ENCODE measurements at places on chromosomes 12 and 14.
A peak's percentile ranks its signal among the peaks of the same experiment; 100 is the strongest.

DNA sequence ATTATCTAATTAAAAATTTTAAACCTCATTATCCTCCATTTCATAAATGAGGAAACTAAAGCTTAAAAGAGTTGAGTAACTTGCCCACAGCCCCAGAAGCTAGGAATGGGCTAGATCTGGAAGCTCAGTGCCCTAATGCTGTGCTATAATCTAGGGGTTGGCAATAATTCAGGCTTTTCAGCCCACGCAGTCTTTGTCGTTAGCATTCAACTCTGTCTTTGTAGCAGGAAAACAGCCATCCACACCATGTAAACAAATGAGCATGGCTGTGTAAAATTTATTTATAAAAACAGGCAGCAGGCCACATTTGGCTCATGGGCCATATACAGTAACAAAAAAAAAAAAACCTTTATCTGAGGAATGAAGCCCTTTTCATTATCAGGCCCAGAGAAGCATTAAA, 92.4 kb upstream of the OVCH1 start:
- no peak for DNase-seq

- DNase-seq, result no peak
Observed at GRCh38 chr12:50107416-50108268, 3.8 kb downstream of the GPD1 start.

DNA sequence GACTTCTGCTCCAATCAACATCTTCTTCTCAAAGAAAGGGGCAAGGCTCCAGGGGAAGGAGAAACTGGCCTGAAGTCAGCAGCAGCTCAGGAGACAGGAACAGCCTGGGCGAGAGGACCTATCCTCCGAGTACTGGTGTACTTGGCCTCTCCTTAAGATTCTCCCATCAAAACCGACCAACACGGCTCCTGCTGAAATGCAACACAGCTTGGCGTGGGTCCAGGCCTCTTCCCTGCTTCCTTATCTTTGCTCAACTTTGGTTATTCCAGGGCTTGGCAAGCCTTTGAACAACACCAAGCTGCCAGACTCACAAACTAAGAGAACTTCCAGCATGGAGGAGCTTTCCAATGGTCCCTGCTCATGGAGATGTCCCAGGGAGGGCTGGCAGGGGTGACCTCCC, 377.4 kb downstream of the BCL11B start:
- DNase-seq, result no peak

DNA sequence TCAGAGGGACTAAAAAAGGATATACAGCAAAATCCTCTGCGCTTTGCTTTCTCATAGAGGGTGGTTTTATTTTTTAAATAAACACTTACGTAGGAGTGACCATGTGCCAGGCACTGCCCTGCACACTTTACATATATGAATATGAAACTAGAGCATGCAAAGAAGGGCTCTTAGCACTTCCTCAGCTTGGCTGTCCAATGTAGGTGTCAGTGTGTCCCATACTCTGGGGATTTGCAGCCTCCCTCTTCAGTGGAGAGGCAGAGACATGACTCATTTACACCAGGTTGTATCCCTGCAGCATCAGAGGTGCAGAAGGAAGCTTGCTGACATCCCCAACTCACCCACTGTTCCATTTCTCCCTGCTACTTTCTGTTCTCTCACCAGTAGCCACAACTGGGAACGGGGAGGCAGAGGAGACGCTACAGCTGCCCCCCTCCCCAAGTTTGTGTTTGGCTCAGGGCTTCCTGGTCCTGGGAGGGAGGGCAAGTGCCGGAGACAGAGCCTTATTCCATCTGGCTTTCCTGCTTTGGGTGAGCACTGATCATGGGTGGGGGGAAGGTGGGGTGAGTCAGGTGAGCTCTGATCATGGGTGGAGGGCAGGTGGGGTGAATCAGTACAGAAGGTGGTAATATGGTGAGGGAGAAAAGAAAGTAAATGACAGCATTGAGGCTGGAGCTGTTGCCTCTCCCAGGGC, 4.9 kb upstream of the KRT5 start:
- peak; percentile 6 for DNase-seq

DNA sequence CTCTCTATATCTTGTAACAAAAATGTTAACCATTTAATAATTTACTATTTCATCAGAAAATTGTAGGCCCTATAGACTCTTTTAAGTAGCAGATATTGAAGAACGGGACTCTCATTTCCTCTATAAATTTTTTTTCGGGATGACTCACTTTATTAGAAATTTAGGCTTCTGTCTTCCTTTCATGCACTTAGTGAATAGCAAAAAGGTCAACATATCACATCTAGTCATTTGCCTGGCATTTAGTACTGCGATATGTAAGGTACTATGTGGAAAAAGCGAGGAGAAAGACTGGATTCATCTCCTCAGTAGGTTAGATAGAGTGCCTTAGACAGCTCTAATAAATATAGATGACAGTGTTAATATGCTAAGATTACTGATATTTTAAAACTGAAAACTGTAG, 166.3 kb upstream of the PTPRQ start:
- DNase-seq, result no peak

GRCh38 chr14:30054201-30054600, 126.6 kb upstream of the PRKD1 start:
- no peak for DNase-seq

- DNase-seq, result no peak
Observed at GRCh38 chr14:75101491-75101890, 25.4 kb downstream of the NEK9 start.

GRCh38 chr12:19373586-19373985, 65.7 kb upstream of the AEBP2 start:
- DNase-seq, result no peak

DNA sequence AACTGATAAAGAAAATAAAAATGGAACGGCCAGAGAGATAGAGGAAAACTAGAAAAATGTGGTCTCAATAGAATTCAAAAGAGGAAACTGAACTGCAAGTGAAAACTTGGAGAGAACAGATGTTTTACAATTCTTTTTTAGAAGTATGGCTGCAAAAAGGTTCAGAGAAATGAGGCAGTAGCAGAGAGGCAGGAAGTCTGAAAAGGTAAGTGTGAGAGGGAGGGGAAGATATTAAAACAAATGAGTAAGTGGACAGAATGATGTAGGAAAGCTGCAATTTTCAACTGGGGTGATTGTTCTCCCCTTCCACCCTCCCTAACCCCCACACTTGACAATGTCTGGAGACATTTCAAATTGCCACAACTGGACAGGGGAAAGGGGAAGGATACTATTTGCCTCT, 12.9 kb downstream of the BTBD7 start:
- no peak for DNase-seq

- no peak for DNase-seq
Observed at GRCh38 chr14:67982711-67983608, 163.4 kb downstream of the RAD51B start.

- no peak for DNase-seq
Observed at GRCh38 chr12:113235976-113236375, 14.7 kb downstream of the TPCN1 start.

DNA sequence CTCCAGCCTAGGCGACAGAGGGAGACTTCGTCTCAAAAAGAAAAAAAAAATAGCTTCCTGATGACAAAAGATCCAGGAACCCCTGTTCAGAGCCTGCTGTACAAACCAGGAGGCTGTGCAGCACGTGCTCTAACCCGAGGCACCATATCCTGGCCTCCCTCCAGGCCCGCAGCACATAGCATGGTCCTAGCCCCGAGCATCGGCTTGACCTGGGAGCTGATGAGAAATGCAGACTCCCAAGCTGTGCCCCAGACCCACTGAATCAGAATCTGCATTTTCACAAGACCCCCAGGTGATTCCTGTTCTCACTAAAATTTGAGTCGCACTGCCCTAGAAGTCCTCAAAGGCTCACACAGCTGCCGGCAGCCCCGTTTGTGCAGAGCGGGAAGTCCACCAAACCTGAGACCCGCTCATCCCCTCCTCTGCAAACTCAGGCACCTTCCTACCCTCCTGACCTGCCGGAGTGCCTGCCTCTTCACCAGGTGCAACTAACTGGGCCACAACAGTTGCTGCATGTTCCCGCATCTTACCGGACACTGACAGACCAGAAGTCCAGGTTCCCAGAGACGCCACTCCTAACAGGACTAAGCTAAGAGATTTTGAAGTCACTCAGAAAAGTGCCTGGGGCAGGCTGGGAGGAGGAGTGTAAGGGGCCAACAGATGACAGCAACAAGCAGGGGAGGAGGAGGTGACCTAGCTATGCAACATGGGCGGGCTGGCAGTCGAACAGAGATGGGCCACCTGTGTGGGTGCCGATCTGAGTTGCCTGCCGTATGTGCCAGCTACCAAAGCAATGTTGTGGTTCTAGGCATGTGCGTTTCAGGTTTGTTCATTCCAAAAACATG, 24.0 kb upstream of the RIN3 start:
- no peak for DNase-seq

DNA sequence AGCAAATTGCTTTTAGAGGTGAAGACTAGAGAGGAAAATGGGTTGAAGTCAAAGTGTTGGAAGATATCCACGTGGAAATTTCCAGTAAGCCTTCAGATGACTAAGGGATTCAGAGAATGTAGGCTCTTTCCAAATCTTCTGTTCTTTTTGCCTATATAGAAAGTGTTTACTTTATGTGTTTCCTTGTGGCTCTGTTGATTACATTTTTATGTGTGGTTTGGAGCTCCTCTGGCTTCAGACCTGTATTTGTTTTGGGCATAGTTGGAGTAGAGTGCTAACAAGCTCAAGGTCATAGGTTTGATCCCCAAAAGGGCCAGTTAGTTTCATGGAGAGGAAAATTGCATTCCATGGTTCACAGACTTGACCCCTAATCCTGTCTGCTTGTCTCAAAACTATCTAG, 91.9 kb downstream of the IGF1 start:
- DNase-seq, result no peak

DNA sequence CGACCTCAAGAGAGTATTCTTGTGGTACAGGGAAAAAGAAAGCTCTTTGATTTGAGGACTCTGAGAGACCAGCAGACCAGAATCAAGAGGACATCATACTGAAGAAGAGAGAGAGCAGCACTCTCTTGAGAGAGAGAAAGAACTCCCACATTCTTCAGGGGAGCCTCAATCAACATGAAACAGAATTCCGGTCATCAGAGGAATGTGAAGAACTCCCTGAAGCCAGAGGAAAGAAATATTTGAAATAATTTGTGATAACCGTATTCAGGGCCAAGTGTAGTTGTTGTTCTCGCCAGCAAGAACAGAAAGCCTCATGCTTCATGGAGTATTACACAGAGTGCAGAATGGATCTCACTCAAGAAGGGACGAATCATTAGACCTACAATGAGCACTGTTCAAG, 363.8 kb upstream of the TMEM132C start:
- DNase-seq, result no peak

DNA sequence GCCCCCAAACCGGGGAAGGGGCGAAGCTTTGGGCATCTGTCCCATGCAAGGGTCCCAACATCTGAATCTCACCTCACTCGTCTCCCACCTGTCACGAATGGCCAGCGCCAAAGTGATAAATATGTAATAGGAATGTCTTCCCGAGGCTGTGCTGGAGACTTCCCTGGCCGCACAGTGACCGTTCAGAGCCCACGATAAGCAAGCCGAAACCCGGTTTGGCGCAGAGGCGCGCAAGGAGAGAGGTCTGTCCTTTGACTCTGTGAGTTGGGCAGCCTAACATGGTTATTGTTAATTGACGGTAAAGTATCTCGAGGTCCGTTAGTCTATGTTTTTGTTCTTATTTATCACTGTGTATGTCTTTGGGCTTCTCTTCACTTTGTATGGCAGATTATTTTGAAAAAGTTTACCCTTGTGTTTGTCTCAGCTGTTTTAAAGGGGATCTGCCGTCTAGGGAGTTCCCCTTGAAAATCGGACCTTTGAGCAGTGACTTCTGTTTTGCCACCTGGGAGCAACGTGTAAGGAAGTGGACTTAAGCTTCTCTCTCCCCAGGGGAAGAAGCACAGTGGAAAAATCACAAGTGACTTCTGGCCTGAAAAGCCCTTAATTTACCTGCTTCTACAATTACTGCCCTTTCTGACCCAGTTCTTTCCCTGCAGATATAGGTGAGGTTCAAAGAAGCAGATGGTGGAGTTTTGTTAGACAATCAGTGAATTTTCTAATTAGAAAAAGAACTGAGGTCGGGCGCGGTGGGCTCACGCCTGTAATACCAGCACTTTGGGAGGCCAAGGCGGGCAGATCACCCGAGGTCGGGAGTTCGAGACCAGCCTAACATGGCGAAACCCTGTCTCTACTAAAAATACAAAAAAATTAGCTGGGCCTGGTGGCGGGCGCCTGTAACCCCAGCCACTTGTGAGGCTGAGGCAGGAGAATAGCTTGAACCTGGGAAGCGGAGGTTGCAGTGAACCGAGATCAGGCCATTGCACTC, 1.1 kb upstream of the TM9SF1 start:
- no peak for DNase-seq

GRCh38 chr14:60188696-60189095, 23.5 kb upstream of the DHRS7 start:
- DNase-seq, result no peak

DNA sequence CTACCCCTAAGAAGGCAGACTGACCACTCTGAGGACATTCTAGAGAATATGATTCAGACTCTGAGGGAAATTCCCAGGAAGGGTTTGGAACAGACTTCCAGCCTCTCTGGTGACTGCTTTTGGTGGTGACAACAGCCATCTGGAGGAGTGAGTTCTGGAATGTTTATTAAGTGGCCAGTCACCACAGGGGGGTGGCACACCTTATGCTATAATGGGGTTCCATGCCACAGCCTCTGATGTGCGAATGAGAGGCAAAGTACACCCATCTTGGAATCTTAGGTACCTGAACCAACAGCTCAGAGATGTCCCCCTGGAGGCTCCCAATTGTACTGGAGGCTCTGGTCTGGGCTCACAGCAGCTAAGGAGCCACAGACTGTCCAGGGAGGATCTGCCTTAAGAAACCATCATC, 9.5 kb upstream of the TINF2 start:
- DNase-seq, result no peak

DNA sequence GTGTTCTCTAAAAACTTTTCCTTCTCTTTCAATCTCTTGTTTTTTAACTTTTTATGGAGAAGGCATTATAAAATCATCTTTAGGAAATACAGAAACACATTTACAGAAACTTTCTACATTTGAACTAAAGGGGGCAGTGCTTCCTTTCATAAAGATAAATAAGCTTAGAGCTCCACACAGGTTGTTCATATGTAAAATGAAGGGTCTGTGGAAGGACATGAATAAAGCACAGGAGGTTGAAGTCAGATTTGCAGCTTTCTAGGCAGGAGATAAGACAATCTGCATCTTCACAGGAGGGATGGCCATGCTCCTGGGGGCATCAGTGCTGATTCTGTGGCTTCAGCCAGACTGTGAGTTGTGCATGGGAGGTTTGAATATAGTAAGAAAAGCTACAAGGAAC, 426.0 kb downstream of the DAD1 start:
- no peak for DNase-seq

GRCh38 chr14:86331341-86331740, 801.4 kb downstream of the FLRT2 start:
- DNase-seq, result no peak

Measured in DMS153 (cell line).